Esophagus (tissue), 2 donors: ENCODE measurements at places on chromosomes 13 and 19. TPM values are rescaled to one million over a fixed set of nuclear protein-coding genes. Genes with fewer than 3 reads are reported as not detected.

The CCDC70 gene
- polyA plus RNA-seq: not detected

The PTGER1 gene
- polyA plus RNA-seq: 0.47 TPM

The OR7D4 gene
- polyA plus RNA-seq: not detected

The LRFN3 gene
- polyA plus RNA-seq: 5.0 TPM

The AKAP8 gene
- 13.1 TPM for polyA plus RNA-seq

The TMEM221 gene
- polyA plus RNA-seq: 0.13 TPM

The SPINT2 gene
- polyA plus RNA-seq: 230 TPM

The IL17D gene
- 0.61 TPM for polyA plus RNA-seq
